ENCODE measurements at places on chromosomes 5 and 9. TPM values are rescaled to one million over a fixed set of nuclear protein-coding genes. Genes with fewer than 3 reads are reported as not detected.

PDE6A gene
- total RNA-seq, result 0.25 TPM

CDH9 gene
- total RNA-seq, result not detected

ADAMTS19 gene
- total RNA-seq, result not detected

TAF1L gene
- not detected for total RNA-seq

MRRF gene
- total RNA-seq, result 65.6 TPM

OBP2B gene
- total RNA-seq, result not detected

F2RL1 gene
- 272 TPM for total RNA-seq

POU4F3 gene
- total RNA-seq, result not detected

ZNF883 gene
- total RNA-seq, result 0.90 TPM

ANKRD55 gene
- not detected for total RNA-seq
